ENCODE measurements at places on chromosomes 6 and 20.

GRCh38 chr6:131764350-131764749 lies 43.5 kb upstream of the ENPP1 start:
- no peak for DNase-seq

- no peak for DNase-seq
Measured at GRCh38 chr6:14371530-14371929, 254.0 kb downstream of the CD83 start.

GRCh38 chr20:53513489-53514298 lies 79.9 kb downstream of the ZNF217 start:
- DNase-seq = no peak

GRCh38 chr6:25555188-25555587 lies 96.8 kb upstream of the SCGN start:
- DNase-seq = no peak

GRCh38 chr6:119218548-119218947 lies 131.0 kb downstream of the MAN1A1 start:
- no peak for DNase-seq

DNA sequence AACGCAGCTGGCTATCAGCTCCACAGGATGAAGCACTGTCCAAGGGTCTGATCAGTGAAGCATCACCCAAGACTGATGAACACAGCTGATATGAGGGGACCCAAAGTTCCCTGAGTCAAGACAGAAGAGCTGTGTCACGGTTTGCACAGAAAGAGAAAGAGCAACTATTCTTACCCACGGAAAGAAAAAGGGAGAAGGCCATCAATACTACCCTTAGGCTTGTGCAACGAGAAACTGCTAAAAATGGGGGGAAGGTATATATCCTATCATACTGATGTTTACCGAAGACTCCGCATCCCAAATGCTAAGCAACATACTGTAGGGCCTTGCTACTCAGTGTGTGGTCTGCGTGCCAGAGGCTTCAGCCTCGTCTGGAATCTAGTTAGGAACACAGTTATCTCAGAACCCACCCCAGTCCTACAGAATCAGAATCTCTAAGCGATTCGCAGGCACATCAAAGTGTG lies 665 bp downstream of the FASTKD5 start:
- DNase-seq = no peak

DNA sequence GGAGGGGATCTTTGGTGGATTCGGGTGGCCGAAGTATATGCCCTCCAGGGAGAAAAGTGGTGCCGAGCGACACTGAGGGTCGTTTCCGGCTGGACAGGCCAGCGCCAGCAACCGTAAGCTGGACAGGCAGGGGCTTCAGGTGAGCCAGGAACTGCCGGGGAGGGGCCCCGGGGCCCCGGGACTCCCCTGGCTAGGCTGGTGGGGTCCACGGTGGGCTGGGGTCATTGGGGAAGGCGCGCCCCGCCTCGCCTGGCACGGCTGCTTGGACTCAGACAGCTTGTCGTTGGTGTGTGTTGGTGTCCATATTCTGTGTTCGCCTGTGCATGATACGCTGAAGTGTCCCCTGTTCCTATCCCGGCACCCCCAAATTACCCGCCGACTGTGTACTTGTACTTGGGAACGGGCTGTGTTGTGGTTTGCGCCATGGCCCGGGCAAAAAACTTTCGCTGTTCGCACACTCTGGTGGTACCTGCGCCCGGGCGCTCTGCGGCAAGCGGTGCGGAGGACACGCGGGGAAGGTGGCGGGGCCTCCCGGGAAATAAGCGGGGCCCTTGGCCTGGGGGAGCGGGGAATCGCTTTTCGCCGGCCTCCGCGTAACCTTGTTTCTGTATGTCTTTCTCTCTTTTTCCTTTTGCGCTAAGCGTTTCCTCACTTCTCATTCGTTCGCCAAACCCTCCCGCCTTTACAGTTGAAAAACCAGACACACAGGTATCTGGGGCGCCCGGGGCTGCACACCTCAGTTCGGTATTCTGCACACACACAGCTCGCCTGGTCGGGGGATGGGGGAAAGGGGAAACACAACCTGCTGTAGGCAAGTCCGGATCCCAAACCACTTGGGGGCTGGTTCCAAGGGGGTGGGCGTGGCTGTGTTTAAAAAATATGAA lies 3.2 kb downstream of the GNAS start:
- no peak for DNase-seq

DNA sequence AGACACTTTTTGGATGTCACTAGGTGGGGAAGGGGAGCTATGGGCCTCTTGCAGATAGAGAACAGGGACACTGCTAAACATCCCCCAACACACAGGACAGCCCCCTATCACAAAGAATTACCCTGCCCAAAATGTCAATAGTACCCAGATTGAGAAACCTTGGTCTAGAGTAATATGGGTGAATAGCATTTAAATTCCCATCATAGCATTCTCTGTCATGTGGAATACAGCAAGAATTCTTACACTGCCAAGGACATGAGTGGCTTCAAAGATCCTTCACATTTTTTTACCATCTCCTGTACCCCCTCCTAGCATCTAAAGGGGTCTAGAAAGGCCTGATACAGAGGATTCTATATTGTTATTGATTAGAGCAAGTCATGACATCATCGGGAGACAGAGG lies 83.1 kb upstream of the SSTR4 start:
- no peak for DNase-seq

DNA sequence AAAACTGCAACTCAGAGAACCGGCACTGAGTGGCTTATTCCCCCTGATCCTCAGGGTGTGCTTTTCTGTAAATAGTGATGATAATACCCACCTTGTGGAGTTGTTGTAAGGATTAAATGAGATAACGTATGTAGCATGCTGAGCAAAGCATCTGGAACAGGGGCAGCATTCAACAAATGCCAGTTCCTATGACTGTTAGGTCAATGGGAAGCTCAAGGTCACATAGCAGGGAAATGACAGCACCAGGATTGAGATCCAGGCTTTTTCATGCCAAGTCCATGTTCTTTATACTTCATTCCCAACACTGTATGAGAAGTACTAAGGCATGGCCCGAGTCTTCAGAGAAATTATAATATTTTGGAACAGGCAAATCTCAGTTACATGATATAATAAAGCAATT lies 5.1 kb downstream of the RCAN2 start:
- DNase-seq = no peak

DNA sequence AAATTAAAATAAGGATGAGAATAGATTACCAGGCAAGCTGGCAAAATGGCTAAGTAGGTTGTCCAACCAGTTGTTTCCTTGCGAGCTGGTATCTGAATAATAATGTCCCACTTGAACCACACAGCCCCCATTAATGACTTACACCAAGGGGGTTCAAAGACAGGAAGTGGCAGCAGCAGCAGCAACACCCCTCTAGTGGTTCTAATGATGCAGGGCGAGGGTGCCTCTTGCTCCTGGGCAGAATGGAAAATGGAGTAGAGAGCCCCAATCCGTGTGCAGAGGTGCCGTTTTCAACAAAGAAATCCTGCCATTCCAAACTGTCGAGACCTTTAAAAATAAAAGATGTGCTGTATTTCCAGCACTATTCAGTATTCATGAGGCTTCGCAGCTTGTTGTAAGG lies 218.1 kb downstream of the TSHZ2 start:
- no peak for DNase-seq

DNA sequence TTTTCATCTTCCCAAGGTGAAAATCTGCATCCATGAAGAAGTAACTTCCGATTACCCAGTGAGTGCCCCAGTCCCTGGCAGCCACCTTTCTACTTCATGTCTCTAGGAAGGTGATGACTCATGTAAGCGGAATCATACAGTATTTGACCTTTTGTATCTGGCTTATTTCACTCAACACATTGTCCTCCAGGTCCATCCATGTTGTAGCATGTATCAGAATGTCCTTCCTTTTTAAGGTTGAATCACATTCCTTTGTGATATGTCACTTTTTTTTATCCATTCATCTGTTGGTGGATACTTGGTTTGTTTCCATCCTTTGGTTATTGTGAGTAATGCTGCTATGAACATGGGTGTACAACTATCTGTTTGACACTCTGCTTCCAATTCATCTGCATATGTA lies 176.3 kb upstream of the CDYL start:
- DNase-seq = no peak

DNA sequence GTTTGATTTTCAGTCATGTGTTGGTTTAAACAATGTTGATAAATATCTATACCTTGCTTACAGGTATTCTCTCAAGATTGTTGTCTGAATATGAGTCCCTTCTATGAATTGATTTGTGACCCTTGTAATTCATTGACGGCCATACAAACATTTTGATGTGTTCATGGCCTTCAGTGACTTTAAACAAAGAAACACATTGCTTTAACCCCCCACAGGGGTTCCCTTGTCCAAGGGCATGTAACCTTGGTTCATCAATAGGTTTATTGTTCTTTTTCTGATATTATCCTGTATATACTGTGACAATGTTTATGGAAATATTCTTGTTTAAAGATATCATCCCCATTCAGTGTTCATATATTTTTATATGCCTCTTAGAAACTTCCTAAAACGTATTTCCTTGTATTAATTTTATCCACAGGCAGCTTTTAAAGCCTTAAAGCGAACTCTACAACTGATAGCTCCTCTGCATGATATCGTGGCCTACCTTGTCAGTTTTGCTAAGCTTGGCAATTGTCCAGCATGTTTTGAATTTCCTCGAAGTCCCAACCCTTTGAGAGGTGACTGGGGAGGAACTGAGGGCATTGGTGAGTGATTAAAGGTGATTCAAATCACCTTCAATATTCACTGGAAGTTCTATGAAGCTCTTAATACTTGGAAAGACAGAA lies 87.0 kb downstream of the CD164 start:
- no peak for DNase-seq

DNA sequence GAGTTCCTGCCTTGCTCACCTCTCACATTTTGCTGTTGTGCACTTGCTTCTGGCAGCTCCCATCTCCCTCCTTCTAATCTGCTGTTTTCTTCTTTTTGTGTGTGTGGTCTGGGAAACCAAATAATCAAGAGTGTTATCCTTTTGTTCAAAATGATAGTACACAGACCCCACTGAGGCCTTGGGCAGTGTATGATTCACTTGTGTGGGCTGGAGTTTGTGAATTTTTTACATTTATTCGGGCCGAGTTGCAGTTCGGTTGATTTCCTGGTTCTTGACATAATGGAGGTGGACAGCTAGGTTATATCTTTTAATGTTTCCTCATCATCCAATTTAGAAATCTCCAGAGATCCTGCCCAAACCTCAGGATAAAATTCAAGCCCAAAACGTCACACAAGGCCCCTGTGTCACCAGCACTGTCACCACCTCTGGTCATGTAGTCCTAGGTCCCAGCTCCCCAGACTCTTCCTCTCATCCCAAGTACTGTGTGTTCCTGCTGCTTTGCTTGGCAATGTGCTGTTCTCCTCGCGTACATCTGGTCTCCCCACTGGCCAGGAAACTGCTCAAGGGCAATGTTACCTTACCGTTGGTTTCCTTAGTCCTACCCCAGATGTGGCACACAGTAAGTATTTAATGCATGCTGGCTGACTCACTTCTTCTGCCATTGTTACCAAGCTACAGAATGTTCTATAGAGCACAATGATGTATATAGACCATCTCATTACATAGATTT lies 55.7 kb upstream of the PHACTR2 start:
- DNase-seq = no peak

- no peak for DNase-seq
Measured at GRCh38 chr6:116078945-116079344, 18.3 kb upstream of the FRK start.

DNA sequence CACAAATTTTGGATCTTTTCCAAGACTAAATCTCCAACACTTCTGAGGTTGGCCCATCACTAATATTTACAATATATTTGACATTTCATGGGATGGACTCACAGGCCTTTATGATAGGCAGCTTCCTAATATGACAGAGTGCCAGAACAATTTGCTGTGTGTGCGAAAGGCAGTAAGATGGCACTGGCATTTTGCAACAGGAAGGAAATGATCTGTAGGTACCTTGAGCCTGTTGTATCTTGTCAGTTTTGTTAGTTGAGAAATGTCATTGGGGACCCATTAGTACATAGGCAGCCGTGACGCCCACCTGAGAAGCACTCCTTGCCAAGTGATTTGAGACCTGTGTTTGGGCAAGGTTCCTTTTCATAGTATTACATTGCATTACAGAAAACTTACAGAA lies 153.4 kb upstream of the HEY2 start:
- no peak for DNase-seq

DNA sequence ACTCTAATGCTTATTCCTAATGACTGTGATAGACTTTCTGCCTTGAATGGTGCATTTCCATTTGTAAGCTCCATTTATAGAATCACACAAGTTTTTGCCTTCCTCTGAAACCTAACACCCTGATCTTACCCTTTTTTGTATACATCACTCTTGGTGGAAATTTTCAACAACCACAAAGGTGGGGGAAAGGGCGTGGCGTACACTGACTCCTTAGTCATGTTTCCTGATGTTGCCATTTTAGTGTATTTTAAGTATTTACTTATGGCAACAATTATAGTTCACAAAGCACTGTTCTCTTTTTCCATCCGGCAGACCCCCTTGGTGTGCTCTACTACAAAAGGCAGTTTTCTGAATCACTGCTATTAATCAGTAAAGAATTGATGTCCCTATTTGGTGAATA lies 92.0 kb downstream of the ATXN1 start:
- DNase-seq = peak; percentile 70

GRCh38 chr20:56245761-56246160 lies 2.8 kb upstream of the MC3R start:
- DNase-seq = no peak

- no peak for DNase-seq
Measured at GRCh38 chr20:36666181-36666740, 20.3 kb upstream of the SLA2 start.

GRCh38 chr20:31708736-31709534 lies 13.7 kb downstream of the BCL2L1 start:
- no peak for DNase-seq

DNA sequence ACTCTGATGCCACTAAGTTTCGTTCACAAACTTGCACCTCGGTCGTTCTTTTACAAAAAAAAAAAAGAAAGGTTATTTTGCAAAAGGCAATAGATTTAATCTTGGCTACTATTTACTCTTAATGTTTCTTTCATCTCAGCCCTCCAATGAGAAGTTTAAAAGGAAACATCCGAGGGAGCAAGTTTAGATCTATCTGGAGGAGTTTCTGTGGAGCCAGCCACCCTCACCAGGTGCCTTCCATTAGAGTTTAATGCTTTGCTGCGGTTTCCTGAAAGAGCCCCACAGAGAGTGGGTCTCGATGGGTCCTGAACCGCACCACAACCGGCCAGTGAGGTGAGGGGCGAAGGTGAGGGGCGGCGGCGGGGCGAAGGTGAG lies 632 bp downstream of the PRKN start:
- no peak for DNase-seq

DNA sequence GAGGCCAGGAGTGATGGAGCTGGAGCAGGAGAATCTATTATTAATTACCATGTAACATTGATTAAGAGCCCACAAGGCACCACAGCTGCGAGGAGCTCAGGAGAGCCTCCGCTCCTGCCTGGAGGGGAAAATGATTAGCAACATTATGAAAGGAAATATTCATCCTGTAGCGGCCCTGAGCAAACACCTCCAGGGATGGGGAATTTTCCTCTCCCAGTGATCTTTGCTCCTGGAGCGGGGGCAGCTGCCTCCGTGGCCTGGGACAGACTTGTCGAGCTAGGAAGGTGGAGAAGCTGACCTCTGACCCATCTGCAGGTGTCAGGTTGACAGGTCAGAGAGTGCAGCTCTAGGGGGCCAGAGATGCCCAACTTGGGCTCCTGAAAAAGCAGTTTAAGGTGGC lies 40.1 kb upstream of the SIRPA start:
- DNase-seq = no peak
